ENCODE measurements at places on chromosomes 7 and 10.

DNA sequence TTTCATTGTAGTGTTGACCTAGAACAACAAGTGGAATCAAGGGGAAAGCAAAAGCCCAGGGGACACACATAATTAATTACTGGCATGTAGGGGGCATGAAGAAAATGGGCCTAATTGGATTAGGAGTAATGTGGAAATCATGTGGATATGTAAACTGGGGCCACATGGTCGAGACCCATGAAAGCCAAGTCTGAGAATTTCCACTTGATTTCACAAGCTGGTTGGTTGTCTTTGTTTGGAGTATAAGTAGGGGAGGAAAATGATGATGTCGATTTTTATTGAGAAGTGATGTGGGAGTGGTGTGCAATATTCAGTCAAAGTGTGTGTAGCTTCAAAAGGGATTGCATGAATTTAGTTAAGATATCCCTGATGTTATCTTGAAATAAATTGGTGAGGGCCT lies 131.8 kb downstream of the LRRC4 start:
- DNase-seq = no peak

GRCh38 chr10:29816801-29817558 lies 182.2 kb upstream of the SVIL start:
- no peak for DNase-seq

GRCh38 chr7:150754951-150755350 lies 17.7 kb downstream of the GIMAP5 start:
- no peak for DNase-seq

DNA sequence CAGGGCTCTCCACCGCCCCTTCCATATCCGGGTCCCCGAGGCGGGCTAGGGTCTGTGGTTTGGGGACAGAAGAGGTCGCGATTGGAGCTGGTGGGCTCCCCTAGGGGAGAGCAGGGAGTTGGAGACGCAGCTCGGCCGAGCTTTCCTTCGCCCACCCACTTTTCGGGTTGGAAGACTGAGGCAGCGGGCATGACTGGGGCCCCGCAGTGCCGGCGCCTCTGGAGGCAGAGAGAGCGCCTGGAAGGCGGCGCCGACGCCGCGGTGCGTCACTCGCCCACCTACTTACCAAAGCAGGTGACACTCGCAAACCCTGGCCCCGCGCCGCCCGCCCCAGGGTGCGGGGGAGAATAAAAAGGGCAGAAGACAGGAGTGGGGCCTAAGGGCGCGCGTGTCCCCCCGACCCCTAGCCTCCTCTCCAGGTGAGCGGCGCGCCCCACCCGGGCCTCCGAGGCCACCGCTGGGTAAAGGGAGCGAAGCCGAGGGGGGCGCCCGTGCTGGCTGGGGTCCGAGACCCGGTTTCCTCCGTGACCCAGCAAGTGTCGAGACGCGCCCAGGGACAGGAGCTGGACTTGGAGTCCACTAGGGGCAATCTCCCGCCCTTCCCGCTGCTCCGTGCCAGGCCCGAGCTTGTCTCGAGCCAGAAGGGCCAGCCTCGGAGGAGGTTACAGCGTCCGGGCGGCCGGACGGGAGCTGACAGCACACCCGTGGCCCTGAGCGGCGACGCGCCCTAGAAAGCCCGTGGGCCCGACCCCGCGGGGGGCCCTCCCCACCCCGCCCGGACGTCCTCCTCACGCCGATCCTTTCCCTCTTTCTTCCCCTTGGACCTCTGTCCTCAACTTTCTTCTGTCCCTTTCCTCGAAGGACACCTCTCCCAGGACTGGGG lies 34.4 kb upstream of the GRID1 start:
- DNase-seq = no peak

DNA sequence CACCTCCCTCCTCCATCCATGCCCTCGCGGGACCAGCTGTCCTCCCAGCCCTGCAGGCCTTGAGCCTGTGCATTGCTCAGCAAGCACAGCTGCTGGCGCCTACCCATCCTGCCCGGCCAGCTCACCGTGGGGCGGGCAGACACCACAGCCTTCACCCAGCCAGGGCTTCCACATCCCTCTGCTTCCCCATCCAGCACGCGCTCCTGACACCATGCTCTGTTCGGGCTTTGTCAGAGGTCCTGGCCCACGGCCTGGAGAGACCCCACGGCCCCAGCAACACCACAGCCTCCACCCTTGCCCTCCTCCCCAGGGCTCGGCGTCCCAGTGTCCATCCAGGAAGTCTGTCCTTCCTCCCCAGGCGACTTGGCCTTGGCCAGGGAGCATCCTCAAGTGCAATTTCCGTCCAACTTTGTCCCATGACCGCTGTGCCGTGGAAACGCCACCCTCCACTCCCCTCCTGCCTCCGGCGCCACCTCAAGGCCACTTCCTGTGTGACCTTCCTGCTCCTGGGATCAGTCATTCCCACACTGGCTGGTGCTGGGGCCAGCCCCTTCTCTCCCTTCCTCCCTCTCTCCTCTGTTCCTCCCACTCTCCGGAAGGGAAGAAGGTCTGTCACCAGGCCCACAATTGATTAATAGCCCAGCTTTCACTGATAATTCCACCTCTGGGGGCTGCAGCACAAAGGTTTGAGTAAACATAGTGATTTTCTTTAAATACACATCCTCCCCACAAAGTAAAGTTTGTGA lies 71.5 kb upstream of the SMNDC1 start:
- DNase-seq = no peak

DNA sequence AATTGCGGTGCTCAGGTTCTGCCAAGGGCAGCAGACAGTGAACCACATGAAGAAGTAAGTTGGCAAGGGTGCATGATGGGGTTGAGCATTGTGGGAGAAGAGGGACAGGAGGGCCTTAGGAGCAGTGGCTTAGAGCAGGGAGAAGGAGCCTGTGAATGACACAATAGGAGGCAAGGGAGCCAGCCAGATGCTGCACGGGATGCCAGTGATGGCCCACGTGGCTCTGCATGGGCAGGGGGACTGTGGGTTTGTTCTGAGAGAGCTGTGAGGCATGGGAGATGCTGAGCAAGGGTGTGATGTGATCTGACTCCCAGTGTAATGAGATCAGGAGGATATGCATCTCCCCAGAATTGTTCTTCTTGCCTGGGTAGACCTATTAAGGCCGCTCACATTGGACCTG lies 60.9 kb downstream of the C10orf90 start:
- no peak for DNase-seq

DNA sequence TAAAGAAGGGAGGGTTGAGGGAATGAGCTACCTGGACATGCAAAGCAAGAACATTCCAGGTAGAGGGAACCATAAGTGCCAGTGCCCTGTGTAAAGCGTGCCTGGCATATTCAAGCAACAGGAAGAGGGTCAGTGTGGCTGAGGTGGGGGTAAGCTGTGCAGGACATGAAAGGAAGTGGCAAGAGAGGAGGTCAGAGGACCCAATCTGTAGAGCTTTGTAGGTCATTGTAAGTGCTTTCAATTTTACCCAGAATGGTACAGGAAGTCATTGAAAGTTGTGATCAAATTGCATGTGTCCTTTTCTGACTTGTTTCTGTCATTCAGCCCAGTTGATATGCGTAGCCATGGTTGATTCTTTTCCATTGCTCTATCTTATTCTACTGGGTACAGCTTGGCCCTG lies 156.6 kb downstream of the NOC3L start:
- DNase-seq = no peak

DNA sequence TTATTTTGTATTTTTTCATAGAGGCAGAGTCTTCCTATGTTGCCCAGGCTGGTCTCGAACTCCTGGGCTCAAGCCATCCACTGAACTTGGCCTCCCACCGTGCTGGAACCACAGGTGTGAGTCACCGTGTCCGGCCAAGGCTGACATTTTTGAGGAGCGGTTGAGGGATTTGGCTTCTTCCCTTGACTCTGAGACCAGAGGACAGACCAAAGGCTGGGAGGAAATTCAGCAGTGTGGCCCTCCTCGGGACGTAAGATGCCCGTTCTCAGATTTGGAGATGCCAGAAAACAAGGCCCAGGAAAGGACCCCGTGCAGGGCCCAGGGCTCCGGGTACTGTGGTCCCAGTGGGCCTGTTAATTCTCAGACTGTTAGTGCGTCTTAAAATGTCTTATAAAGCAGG lies 146.2 kb downstream of the WDR37 start:
- DNase-seq = no peak

DNA sequence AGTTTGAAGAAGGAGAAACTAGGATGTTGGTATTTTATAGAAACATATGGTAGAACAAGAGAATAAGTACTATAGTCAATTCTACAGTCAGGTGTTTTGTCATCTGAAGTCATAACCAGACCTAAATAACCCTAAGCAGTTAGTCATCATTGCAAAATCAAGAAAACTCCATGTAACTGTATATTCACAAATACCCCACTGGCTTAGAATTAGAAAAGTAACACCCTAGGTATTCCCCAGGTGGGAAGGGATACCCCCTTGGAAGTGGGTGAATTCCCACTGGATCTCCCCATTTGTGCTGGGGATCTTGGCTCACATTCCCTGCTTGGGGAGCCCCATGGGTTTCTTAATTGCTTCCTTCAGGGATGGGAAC lies 45.9 kb upstream of the ITGB8 start:
- no peak for DNase-seq

GRCh38 chr7:37448011-37448635 lies 541 bp downstream of the ELMO1 start:
- no peak for DNase-seq

DNA sequence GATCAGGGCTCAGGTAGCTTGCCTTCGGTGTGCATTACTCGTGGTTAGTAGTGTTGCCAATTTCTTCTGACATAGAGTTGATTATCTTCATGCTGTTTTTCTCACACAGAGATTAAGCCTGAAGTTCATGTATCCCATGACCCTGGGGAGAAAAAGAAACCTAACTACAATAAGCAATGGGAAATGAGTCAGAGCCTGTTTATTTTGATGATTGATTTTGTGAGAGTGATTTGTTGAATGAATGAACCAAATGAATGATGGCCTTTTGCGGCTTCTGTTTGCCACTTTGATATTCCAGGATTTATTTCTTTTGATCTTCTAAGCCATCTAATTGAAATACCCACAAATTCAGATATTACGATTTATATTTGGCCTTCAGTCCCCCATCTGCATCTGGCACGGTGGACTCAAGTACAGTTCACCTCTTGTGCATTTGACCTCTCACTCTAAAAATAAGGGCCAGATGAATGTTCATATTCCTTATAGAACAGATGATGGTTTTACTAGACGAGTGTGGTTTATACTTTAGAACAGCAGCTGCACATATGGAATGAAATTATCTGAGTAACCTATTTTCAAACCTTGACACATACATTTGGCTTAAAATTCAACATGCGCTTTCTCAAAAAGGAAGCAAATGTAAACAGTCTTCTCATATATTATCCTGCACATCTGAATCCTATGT lies 110.7 kb downstream of the PLCE1 start:
- DNase-seq = no peak

DNA sequence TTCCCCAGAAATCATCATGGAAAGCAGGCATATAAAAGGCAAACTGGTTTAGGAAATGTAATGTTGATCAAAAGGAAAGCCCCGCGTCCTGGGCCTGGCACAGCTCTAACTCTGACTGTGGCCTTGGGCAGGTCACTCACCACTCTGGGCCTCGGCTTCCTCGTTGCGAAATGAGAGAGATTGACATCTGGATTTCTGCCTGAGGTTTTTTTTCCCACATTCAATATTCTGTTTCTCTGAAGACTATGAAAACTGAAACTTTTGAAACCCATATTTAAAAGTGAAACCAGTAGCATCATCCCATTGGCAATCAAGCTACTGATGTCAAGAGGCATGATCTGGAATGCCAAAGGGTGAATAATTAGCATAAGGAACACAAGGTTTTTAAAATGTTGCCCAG lies 369.7 kb upstream of the NPVF start:
- no peak for DNase-seq

- no peak for DNase-seq
Observed at GRCh38 chr10:133178357-133179127, 18.5 kb downstream of the KNDC1 start.

DNA sequence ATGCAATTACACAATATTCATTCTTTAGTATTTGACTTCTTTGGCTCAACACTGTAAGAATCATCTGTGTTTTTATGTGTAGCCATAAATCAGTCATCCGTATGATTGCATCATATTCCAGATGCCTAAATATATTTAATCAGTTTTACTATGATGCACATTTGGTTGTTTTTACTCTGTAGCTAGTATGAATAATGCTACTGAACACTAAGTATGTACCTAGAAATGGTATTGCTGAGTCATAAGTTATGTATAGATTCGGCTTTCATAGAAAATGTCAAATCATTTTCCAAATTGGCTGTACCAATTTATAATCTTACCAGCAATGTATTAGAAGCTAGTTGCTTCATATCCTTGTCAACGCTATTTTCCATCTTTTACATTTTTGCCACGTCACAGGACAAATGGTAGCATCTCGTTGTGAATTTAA lies 197.3 kb upstream of the PLXNA4 start:
- no peak for DNase-seq

- no peak for DNase-seq
Observed at GRCh38 chr10:35341521-35341920, 5.2 kb downstream of the CCNY start.

DNA sequence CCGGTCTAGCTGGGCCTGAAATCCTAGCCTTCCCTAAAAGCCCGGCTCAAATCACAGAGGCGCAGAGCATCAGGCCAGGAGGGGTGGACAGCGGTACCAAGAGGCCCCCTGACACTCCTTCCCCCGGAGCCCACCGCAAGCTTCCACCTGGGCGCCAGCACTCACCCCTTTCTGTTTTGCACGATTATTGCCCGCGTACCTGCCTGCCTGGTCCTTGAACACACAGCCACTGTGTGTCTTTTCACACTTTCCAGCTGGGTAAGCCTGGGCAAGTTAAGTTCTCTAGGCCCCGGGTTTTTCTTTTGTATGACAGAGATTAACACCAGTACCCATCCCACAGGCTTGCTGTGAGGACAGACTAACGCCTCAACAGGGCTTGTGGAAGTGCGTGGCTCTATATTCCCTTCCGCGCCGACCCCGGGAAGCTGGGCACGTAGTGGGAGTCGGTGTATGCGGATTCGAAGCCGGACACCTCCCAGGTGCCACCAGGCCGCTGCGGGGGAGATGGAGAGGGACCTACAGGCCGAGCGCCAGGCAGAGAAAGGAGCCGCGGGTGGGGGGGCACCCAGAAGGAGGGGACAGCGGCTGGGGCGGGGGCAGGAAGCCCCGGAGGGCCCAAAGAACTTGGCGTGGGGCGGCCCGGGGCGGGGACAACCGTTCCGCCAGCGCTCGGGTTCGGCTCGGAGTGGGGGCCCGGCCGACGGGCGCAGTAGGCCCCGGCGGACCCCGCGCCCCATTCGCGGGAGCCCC lies 792 bp downstream of the ZNF746 start:
- DNase-seq = no peak

GRCh38 chr7:47153058-47153457 lies 428.9 kb downstream of the TNS3 start:
- DNase-seq = no peak

- DNase-seq = no peak
Observed at GRCh38 chr10:63434866-63435854, 30.6 kb downstream of the JMJD1C start.

DNA sequence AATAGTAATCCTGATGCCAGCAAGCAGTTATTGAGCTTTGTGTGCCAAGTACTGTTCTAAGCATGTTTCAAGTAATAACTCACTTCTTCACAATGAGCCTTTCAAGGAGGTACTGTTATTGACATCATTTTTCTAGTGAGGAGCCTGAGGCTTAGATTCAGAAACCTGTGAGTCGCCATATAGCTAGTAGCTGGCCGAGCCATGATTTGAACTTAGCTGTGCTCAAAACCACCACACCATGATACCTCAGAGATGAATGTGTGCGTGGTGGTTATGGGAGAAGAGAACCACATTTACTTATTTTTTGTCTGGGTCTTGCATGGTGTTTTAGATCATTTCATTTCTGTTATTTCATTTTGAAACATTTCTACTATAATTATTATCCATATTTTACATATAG lies 578.9 kb downstream of the AUTS2 start:
- DNase-seq = no peak

- DNase-seq = no peak
Observed at GRCh38 chr7:106819546-106819945, 45.5 kb upstream of the PIK3CG start.

All from esophagus squamous epithelium (tissue), 5 donors.